ENCODE measurements at places on chromosomes 6 and 20.

- no peak for ATAC-seq
These were observed 191.0 kb downstream of the BACH2 start for GRCh38 chr6:90105506-90106170.

DNA sequence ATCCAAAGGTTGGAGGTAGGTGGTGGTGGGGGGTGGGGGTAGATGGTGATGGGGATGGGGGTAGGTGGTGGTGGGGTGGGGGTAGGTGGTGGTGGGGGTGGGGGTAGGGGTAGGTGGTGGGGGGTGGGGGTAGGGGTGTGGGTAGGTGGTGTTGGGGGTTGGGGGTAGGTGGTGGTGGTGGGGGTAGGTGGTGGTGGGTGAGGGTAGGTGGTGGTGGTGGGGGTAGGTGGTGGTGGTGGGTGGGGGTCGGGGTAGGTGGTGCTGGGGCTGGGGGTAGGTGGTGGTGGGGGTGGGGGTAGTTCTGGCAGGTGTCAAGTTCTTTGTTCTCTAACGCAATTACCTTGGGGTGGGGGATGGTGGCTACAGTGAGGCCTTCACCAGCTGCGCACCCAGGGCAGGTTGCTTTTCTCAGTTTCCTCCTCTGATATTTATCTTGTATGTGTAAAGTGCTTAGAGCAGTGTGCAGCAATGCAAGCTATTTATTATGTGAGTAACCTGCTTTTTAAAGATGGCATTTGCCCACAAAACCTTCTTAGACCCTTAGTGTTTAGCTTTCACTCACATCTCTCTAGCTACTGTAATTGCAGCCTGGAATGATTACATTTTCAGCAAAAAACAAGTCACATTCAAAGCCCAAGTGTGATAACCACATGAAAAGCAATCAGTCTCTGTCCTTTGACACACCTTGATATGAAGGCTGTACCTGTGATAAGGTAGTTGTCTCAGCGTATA is 8.2 kb upstream of the CCDC167 start:
- no peak for ATAC-seq

DNA sequence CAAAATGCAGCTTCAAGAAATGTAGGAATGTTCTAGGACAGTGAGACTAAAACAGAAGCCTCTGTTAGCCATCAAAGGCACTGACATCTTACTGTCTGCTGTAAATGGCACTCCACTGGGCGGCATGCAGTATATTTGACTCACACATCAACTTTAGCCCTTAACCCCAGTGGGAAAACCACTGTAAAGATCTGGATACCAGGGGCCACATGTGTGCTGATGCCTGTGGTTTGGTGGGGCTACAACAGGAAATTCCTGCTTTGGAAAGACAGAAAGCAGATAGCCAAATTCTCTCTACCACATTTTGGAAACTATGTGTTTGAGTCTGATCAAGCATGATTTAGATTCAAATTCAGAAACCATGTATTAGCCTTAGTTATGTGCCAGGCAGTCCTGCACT is 4.3 kb downstream of the PFDN4 start:
- no peak for ATAC-seq

GRCh38 chr6:21164768-21165326 is 428.7 kb upstream of the SOX4 start:
- no peak for ATAC-seq

DNA sequence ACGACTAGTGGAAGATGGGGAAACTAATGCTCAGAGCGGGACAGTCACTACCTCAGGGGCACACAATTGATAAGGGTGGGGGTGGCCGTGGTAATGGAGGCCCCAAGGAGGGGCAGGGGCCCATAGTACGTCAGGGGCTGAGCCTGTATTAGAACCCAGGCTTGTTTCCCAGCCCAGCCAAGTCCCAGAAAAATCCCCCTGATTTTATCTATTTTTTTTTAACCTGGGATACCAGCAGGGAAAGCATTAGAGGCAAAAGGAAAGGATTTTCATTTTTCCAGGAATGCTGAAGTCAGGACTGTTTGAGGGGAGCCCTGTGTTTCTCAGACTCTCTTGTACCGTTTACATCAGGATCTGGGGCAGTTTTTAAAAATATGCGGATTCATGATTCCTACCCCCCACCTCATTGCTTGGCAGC is 382 bp downstream of the MYH7B start:
- no peak for ATAC-seq

DNA sequence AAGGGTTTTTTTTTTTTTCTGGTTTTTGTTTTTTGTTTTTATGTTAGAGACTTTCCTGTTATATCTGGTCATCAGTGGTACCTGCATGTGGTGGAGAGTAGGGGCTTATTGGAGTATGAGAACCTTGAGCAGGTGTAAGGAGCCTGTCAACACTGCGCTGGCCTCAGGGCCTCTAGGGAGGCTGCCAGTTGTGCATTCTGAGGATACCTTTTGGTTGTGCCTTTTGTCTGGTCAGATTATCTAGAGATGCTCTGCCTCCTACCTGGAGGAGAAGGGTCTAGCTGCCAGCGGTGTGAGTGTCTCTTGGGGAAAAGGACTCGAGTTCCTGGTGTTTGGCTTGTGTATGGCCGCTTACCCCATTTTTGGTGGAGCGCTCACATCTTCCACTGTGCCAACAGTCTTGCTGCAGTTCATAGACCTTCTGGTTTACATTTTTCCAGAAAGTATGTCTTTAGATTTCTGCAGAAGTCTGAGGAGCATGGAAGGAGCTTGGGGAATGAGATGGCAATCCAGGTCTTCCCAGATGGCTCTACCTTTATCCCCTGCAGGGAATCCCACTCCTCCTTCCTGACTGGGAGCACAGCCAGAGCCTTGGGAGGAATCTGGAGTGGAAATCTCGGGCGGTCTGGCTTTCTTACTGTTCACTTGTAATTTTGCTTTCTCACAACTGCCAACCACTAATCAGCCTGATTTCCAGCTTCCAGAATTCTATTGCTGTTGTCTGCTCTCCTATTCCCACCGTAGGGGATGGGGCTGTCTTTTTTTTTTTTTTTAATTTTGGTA is 49.9 kb downstream of the PTPN1 start:
- ATAC-seq, result no peak

DNA sequence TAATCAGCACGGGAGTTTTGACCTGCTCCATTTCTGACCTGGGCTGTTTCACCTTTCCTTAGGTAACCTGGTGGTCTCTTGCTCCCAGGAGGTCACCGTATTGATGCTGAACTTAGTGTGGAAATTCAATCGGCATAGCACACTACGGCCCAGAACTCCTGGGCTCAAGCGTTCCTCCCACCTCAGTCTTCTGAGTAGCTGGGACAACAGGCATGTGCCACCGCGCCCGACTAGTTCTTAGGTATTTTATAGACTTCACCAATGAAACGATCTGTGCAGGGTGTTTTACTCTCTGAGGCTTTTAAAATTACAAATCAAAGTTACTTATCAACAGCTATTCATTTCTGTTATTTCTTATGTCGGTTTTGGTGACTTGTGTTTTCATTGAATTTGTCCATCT is 42.1 kb downstream of the ATG5 start:
- no peak for ATAC-seq

GRCh38 chr6:16292942-16293341 is 54.6 kb downstream of the GMPR start:
- ATAC-seq, result no peak

- peak; percentile 97 for ATAC-seq
These were observed 49.9 kb downstream of the BMP5 start for GRCh38 chr6:55825402-55826051.

DNA sequence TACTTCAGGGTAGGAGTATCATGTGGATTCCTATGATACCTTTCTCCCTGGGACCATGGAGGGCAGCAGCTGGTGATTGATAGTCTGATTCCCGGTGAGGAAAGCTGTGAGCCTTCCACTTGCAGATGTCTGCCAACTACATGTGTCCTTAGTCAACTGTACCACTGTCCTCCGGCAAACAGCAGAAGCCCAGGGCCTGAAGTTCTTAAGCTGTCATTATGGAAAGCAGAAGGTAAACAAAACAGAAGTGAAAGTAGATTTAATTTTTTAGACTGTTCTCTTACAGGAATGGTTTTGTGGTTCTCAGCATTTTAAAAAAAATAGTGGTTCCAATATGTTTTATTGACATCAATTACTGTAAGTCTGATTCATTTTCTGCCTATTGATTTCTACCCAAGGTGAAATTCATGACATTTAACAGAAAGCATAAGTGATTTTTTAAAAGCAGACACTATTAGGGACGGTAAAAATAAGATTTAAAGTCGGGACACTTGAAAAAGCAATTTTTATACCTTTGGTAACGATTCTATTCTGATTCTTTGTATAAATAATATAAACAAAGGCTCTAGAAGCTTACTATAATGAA is 36.6 kb downstream of the PTPN1 start:
- no peak for ATAC-seq

- peak; percentile 40 for ATAC-seq
These were observed 78.0 kb downstream of the VEGFA start for GRCh38 chr6:43847741-43848630.

GRCh38 chr6:3594201-3594600 is 137.4 kb upstream of the SLC22A23 start:
- no peak for ATAC-seq

DNA sequence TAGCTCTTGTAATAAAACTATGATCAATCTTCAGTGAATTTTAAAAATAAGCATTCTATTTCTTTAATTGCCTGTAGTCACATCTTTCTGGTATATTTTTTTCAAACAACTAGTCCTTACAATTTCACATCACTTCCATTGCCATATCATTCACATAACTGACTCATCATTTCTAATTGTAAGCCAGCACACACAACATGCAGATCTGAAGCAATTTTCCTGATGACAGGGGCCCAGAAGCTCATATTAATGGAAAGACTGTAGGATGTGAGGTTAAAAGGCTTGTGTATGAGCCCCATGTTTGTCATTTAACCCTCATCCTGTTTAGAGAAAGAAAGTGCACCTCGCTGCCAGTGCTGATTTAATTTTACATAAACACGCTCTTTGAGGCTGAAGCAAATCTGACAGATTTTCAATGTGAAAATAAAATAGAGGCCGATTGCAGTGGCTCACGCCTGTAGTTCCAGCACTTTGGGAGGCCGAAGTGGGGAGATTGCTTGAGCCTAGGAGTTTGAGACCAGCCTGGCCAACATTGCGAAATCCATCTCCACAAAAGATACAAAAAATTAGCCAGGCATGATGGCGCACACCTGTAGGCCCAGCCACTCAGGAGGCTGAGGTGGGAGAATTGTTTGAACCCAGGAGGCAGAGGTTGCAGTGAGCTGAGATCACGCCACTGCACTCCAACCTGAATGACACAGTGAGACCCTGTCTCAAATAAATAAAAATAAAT is 40.1 kb upstream of the LTV1 start:
- ATAC-seq, result no peak

DNA sequence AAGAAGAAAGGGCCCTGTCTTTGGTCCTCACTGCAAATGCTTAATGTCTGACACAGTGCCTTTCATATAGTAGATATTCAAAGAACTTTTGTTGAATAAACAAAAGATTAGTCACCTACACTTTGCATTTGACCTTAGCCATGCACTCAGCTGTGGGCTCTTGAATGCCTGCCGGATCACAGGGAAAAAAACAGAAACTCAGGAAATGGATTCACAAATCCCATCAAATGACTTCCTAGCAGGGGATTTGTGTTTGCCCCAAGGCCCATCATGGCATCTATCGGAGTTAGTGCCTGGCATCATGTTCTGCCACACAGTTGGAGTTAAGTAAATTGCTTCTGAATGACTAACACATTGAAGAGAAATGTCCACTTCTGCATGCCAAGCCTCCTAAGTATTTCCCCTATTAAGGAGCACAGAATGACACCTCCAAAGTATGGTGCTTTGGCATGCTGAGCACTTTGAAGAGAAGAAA is 72.3 kb upstream of the DST start:
- ATAC-seq, result peak; percentile 60

DNA sequence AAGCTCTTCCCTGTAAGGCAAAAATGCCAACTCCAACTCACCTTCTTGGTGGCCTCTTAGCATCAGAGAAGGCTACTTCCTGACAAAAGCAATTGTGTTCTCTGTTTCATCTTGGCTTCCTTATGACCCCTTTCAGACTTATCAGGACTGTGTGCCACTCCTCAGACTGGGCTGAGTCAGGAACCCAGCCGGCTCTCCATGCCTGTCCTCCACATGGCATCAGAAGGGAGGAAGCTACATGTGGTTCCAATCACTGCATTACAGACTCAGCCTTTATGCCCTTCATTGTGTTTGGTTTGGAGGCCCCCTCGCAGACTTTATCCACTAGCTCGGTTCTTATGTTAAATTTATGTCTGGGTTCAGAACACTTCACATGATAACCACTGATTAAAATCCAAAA is 142.5 kb downstream of the SLC24A3 start:
- no peak for ATAC-seq

DNA sequence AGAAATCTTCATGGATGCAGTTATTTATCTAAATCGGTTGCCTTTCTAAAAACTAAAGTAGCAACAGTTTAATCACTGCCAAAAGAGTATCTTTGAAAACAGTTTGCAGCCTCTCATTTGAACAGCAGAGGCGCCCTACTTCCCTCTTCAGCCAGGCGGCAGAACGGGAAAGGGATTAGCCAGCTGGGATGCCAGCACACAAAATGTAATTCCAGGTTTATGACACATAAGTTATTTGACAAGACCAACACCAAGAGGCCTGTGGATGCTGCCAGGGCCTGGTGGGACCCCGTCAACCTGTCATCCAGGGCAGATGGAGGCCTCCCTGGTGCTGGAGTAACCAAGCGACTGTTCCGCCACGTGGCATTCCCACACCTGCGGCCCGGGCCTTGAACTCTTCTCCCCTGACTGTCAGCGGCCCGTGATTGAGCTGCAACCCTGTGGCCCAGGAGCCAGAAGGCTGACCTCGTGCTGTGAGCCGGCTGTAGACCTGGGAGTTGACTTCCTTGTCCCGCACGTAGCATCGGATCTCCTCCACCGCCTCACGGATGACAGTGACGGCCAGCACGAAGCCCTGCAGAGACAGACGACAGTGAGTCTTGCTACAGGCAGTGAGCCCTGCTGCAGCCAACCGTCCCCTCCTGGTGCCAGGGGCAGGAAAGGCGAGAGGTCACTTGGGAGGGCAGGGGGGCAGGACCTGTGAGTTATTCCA is 55.5 kb downstream of the ATP9A start:
- peak; percentile 44 for ATAC-seq

DNA sequence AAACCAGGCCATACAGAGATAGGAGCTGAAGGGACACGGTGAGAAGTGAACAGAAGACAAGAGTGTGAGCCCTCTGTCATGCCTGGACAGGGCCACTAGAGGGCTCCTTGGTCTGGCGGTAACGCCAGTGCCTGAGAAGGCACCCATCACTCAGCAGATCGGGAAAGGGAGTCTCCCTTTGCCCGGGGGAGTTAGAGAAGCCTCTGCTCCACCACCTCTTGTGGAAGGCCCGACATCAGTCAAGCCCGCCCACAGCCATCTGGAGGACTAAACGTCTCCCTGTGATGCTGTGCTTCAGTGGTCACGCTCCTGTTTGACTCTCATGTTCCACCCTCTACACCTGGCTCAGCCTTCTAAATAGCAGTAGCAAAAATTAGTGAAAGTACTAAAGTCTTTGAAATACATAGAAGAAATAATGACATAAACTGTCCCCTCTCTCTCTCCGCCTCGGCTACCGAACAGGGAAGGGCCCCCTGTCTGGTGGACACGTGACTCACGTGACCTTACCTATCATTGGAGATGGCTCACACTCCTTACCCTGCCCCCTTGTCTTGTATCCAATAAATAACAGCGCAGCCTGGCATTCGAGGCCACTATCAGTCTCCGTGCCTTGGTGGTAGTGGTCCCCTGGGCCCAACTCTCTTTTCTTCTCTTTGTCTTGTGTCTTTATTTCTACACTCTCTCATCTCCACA is 66.7 kb downstream of the RPP21 start:
- ATAC-seq, result peak; percentile 24

All from motor neuron (in vitro differentiated cells).